Foreskin keratinocyte (primary cell): ENCODE measurements at places on chromosomes 4 and X. TPM values are rescaled to one million over a fixed set of nuclear protein-coding genes. Genes with fewer than 3 reads are reported as not detected.

SOWAHD gene
- polyA plus RNA-seq = 0.07 TPM in 1 of 2 replicates, not detected in the other

RNF175 gene
- polyA plus RNA-seq = 0.12 and 0.13 TPM in 2 replicates

- no peak for DNase-seq
Observed at GRCh38 chr4:54973784-54974183, 151.6 kb downstream of the KDR start.

DNA sequence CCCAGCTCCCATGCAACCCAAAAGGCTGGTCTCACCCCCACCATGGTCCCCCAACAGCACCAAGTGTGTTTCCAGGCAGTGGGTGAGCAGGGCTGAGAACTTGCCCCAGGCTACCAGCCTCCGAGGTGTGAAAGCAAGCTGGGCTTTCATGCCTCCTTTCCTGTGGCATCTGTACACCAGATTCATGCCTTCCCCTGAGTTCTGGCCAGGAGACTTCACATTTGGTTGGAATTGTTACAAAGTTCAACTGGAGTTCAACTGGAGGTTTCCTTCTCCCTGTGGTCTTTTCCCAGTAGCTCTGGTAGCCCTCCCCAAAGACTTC lies 77.6 kb upstream of the RAB40AL start:
- no peak for DNase-seq
